ENCODE measurements at places on chromosomes 6 and 20. TPM values are rescaled to one million over a fixed set of nuclear protein-coding genes. Genes with fewer than 3 reads are reported as not detected.

Gene SLPI
- not detected for polyA plus RNA-seq

Gene NT5E
- 0.08 TPM for polyA plus RNA-seq

Gene C20orf141
- polyA plus RNA-seq = not detected

Gene LY6G6C
- polyA plus RNA-seq = 0.88 TPM

Gene MDFI
- polyA plus RNA-seq = 42.8 TPM

Gene AMD1
- 77.6 TPM for polyA plus RNA-seq

Gene GHRH
- not detected for polyA plus RNA-seq

Gene KHDC1
- 1.5 TPM for polyA plus RNA-seq

Gene CLPSL2
- polyA plus RNA-seq = not detected

Data from neural cell (in vitro differentiated cells).